ENCODE measurements at places on chromosomes 1 and 21.

DNA sequence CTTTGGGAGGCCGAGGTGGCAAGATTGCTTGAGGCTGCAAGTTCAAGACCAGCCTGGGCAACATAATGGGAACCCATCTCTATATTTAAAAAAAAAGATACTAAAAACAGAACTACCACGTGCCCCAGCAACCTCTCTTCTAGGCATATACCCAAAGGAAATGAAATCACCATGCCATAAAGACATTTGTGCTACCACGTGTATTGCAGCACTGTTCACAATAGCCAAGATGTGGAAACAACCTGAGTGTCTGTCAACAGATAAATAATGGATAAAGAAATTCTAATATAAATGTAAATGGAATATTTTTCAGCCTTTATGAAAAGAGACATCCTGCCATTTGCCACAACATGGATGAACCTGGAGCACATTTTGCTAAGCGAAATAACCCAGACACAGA, 128.6 kb downstream of the PCNX2 start:
- no peak for DNase-seq

DNA sequence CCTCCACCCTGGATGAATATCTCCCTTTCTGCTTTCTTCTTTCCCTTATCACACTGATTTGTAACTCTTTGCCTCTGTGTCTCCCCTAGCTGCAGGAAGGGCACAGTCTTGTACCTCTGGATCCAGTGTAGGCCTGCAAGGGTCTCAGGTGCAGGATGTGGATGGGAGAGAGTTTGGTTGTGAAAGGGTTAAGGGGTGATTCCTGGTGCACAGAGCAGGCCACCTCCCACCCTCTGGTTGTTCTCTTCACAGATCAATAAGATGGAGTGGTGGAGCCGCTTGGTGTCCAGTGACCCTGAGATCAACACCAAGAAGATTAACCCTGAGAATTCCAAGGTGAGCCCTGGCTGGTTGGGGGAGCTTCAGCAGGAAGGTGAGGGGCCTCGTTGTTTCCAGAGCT, 15.1 kb downstream of the KDF1 start:
- DNase-seq: no peak

DNA sequence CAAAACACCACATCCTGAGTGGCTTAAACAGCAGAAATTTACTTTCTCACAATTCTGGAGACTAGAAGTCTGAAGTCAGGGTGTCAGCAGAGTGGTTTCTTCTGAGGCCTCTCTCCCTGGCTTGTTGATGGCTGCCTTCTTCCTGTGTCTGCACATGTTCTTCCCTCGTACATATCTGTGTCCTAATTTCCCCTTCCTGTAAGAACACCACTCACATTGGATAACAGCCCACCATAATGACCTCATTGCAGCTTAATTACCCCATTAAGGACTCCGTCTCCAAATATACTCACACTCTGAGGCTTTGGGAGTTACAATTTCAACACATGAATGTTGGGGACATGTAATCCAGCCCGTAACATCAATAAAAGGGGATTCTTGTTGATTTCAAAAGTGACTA, 23.4 kb downstream of the C8A start:
- DNase-seq: no peak

DNA sequence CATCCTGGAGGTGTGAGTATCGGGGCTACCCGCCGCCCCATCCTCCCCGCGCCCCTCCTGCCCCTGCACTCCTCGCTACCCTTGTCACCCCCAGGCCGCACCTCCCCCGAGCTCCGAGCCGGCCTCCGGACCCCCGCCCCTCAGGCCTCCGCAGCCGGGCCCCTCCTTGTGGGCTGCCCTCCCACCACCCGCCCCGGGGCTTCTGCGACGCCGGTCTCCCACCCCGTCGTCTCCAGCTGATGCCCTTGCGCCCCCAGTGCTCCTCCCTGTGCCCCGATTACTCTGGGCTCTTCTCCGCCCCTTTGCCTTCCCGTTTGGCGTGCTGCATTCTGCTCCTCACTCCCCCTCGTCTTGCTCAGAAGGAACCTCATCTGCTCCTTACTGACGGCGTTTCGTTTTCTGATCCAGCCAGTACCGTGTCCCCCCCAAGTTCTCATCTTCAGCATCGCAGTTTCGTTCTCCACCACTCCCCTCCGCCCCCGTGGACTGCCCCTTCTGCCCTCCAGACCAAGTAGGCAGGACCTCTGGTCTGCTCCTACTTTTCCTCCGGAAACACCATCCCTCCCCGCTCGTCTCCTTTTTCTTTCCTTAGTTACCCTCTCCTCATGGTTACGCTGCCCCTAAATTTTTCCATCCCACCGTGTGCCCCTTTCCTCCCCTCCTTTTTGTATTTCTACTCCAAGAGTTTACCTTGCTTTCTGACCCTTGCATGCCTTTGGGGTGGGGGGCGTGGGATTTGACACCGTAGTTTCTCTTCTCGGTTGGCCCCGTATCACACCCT, 841 bp downstream of the SNX27 start:
- no peak for DNase-seq

- DNase-seq: no peak
Observed at GRCh38 chr21:35298757-35299156, 249.7 kb upstream of the RUNX1 start.

GRCh38 chr1:224427346-224427745, 7.3 kb downstream of the WDR26 start:
- no peak for DNase-seq

DNA sequence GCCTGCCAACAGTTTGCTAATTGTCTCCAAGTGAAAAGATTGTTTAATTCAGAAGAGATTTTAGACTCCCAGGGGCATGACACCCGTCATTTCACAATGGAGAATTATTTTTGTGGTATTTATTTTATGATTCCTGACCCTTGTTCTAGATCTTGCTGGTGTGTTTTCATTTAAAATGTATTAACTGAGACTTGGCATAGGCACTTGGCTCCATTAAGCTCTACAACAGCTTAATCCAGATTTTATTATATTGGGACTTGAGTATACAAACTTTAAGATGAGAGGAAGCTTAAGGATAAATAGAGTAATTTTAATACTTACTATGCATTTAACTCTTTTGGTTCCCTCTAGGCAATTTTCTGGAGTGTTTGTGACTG, 101.3 kb upstream of the KCNE2 start:
- no peak for DNase-seq
